Keratinocyte (primary cell): ENCODE measurements at places on chromosomes 11 and 22. TPM values are rescaled to one million over a fixed set of nuclear protein-coding genes. Genes with fewer than 3 reads are reported as not detected.

GRCh38 chr22:38638728-38639127 lies 17.5 kb downstream of the FAM227A start:
- DNase-seq, result no peak

GRCh38 chr11:81970886-81971285 lies 762.8 kb downstream of the FAM181B start:
- no peak for DNase-seq

TSSK2 gene
- not detected in 3 replicates for polyA plus RNA-seq

VSIG10L2 gene
- polyA plus RNA-seq, result 0.01 to 0.22 TPM (median 0.09 TPM) in 3 replicates

DNA sequence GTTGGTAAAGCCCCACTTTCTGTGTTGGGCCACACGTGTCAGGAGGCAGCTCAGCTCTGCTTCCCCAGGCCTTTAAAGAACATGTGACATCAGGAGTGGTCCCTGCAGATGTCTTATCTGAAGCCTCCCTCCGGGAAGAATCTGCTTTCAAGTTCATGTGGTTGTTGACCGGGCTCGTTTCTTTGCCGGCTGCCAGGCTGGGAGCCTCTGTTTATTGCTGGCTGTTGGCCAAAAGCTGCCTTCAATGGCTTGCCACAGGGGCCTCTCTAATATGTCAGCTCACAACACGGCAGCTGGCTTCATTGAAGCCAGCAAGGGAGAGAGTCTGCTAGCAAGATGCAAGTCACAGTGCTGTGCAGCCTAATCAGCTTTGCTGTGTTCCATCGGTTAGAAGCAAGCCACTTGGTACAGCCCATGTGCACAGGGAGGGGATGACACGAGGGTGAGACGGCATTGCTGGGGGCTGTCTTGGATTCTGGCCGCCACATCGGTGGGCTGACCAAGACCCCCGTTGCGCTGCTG lies 14.6 kb downstream of the MRGPRF start:
- no peak for DNase-seq

E2F8 gene
- 0.39 to 2.4 TPM (median 2.0 TPM) in 3 replicates for polyA plus RNA-seq

DNA sequence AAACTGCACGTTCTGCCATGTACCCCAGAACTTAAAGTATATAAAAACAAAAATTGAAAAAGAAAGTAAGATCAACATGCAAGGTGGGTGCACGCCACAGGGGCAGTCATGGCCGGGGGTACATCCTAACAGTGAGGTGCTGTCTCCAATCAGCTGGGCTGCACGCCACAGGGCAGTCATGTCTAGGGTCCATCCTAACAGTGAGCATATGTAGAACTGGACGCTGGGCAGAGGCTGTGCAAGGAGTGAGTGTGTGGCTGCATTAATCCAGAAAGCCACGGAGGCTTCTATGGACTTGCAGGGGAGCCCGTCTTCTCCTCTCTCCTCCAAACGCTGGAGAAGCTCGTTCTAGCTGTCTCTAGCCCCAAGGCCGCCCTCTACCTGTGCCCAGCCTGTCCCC lies 1105.0 kb downstream of the BRD1 start:
- no peak for DNase-seq

DNA sequence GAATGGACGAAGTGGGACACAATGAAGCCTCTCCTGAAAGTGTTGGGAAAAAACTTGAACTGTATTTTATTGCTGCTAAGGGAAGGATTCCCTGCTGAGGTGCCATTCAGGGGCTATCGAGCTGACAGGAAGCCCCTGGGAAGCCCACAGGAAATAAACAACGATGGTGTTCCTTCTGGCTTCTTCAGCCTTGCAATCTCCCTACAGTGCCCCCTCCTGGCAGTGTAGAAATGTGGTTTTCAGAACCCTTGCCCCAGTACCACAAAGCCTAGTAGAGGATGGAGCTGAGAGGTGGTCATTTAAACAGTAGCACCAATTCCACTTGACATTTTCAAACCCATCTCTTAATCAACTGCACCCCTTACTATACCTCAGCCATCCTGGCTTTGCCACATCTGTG lies 676.7 kb upstream of the ARHGAP42 start:
- no peak for DNase-seq

DRD4 gene
- not detected in 3 replicates for polyA plus RNA-seq

OR10W1 gene
- polyA plus RNA-seq, result not detected in 3 replicates

DNA sequence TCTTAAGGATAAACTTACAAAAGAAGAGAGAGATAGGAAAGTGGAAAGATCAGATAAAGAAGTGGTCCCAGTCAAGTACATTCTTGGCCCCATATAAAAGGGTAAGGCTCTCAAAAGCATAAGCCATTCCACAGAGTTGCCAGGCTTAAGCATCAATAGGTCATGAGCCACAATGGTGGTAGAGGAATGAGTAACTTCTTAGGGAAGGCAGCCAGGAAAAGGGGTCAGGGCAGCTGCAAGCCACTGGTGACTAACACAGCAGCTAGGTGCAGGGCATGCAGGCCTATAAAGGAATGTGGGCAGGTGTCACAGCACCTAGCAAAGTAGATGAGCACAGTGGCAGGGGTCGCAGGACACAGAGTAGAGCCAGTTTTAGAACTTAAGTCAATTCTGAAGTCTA lies 302.6 kb upstream of the FAT3 start:
- DNase-seq, result no peak

RASD2 gene
- polyA plus RNA-seq, result 0.01 to 0.03 TPM in 2 of 3 replicates, not detected in the other

GVQW3 gene
- polyA plus RNA-seq, result 0.39 to 0.80 TPM (median 0.48 TPM) in 3 replicates

DBX1 gene
- not detected in 3 replicates for polyA plus RNA-seq

LTBP3 gene
- 9.1 to 23.0 TPM (median 11.0 TPM) in 3 replicates for polyA plus RNA-seq

- DNase-seq, result no peak
These were observed 462.4 kb downstream of the BRD1 start for GRCh38 chr22:49365191-49365837.

CHADL gene
- 0.16 to 0.26 TPM (median 0.26 TPM) in 3 replicates for polyA plus RNA-seq

SYCE3 gene
- polyA plus RNA-seq, result 0.17 to 0.36 TPM in 2 of 3 replicates, not detected in the other

- DNase-seq, result no peak
These were observed 32.7 kb downstream of the THOC5 start for GRCh38 chr22:29520851-29521250.

- no peak for DNase-seq
These were observed 9.0 kb upstream of the VPREB1 start for GRCh38 chr22:22235558-22235957.

- DNase-seq, result no peak
These were observed 13.9 kb downstream of the SLC35E4 start for GRCh38 chr22:30649430-30650007.

- DNase-seq, result no peak
These were observed 12.6 kb upstream of the GDPD5 start for GRCh38 chr11:75538150-75538942.
